Left ventricle myocardium superior (tissue), 1 donor: ENCODE measurements at places on chromosomes 6 and 20.

DNA sequence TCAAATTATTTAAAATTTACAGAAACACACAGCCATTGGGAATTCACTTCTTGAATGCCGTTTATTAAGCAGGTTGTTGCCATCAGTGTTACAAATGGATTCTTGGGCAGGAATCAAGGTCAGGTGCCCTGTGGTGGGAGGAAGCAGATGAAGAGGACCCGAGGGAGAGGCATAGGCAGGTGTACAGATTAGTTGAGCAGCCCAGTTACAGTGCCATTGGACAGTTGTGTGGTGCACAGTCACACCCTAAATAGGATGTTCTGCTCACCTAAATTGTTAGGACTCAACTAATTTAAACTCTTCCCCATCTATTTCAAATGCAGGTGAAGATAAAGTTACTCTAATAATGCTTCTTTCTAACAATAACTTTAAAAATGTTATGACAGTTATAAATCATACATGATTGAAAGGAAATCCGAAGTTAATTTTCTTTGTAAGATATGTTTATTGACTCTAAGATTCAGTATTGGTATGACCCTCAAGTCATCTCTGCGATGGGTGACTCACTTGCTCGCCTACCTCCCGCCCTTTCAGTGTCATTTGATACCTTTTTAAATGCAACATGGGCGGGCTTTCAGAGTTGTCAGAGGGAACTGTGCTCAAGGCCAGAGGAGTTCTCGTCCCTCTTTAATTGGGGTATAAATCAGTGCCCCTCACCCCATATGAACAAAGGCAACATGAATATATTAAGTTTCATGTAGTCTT, 35.1 kb downstream of the DSE start:
- no peak for DNase-seq

GRCh38 chr6:170092826-170093225, 198.1 kb downstream of the DLL1 start:
- DNase-seq, result peak; percentile 14

- DNase-seq, result no peak
These were observed 185.1 kb upstream of the HDDC2 start for GRCh38 chr6:125486881-125487280.

- no peak for DNase-seq
These were observed 228.8 kb downstream of the ADGRG6 start for GRCh38 chr6:142530566-142530965.

DNA sequence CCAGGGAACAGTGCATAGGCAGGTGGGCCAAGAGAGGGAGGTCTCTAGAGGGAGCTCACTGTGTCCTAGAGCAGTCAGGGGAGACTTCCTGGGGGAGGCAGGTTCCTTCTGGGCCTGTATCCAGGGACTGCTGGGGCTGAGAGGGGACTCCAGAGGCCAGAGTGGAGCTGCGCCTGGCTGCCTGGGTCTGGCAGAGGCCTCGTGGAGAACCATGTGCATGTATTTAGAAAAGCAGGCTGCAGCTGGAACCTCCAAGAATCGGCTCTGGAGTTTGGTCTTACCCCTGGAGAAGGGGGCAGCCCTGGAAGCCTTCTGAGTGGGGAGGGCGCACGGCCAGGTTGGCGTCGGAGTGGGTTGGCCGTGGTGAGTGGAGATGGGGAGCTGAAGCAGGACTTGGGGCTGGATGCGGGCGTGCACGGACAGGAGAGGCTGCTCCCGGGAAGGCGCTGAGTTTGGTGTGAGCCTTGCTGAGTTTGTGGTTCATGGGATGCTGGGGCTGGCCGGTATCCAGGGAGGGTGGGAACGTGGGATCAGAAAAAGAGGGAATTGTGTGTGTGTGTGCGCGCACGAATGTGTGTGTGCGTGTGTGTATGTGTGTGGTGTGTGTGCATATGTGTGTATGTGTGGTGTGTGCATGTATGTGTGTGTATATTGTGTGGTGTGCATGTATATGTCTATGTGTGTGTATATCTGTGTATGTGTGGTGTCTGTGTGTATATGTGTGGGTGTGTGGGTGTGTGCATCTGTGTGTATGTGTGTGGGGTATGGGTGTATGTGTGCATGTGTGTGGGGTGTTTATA, 10.8 kb downstream of the VSTM2L start:
- DNase-seq, result no peak

GRCh38 chr6:127918506-127919427, 17.9 kb upstream of the THEMIS start:
- no peak for DNase-seq

DNA sequence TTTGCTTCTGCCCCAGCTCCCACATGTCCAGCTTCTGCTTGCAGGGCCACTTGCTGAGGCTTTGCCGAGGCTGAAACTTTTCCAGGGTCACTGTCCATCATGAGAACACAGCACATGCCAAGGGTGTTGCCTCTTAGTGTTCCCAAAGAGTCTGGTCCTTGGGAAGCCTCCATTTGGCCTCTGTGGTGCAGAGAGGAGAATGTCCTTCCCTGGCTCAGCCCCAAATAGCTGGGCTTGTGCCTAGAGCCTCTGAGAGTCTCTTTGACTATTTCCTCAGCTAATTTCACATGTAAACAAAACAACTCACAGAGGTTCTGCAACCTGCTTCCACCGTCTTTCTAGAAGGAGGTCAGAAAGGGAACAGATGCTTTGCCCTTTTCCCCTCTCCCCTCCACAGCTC, 40.4 kb upstream of the RAB23 start:
- peak; percentile 78 for DNase-seq

- no peak for DNase-seq
These were observed 37.7 kb downstream of the MAP3K4 start for GRCh38 chr6:161029195-161029809.

DNA sequence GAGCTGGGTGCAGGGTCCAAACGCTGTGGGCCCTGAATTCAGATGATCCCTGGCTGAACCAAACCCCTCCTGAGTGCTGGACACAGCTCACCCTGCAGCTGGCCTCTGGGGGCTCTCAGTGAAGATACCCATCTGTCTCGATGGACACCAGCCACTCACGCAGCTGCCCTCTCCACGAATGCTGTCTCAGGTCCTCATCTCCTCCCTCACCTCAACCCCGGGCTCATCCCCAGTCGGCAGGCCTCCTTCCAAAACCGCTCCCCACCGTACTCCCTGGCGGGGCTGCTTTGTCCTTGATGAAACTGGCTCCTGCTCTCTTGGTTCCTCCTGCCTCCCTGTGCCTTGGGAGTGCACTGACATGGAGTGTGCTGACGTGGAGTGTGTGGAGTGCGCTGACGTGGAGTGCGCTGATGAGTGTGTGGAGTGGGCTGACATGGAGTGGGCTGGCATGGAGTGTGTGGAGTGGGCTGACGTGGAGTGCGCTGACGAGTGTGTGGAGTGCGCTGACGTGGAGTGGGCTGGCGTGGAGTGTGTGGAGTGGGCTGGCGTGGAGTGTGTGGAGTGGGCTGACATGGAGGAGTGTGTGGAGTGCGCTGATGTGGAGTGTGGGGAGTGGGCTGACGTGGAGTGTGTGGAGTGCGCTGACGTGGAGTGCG, 4.1 kb upstream of the YTHDF1 start:
- no peak for DNase-seq

DNA sequence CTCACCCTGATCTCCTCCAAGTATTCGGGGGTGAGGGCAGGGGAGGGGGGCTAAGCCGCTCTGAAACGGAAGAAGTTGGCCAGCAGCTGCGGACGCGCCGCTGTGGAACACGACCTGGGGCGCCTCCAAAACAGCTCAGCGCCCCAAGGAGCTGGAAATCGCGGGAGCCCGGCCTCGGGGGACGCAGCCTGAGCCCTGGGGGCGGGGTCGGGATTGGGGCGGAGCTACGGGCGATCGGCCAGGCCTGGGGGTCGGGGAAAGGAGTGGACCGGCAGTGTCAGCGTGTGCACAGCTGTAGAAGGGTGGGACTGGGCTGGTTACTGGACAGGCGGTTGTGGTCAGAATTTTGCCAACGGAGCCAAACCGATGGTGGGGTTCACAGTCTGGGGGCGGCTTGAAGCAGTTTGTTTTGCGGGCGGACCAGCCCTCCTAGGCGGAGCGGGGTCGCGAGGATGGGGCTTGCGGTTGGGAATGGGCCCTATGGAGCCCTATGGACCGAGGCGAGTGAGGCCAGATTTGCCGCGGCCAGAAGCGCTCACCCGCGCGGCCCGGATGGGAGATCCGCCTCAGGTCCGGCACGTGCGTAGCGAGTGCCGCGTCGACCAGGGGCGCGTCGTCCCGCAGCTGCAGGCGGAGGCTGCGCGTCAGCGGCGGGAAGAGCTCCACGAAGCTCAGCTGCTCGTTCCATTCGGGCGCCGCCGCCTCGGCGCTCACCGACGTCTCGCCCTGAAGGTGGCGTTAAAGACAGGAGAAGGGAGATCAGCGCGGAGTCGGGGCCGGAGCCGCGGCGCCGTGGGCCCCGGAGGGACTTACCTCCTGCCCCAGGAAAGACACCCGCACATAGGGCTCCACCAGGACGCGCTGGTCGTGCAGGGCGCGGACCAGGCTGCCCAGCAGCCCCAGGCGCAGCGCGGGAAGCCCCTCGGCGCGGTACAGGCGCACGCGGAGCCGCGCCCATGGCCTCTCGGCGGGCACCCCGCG, 14.3 kb upstream of the SPAG4 start:
- DNase-seq, result peak; percentile 88

DNA sequence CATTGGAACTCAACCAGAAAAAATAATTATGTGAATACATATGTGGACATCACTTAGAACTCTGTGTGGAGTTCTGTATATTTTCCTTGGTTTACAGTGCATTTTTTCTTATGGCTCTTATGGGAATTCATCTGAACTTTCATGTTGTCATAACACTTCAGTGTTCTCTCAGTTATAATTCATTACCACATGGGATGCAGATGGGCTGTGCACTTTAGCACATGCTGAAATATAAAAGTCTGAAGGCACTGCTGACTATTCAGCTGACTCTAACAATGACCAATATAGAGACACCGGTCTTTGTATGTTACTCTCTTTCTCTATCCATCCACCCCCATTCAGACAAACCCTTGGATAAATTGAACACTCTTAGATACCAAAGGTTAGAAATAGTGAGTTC, 29.3 kb downstream of the GRIK2 start:
- DNase-seq, result no peak

DNA sequence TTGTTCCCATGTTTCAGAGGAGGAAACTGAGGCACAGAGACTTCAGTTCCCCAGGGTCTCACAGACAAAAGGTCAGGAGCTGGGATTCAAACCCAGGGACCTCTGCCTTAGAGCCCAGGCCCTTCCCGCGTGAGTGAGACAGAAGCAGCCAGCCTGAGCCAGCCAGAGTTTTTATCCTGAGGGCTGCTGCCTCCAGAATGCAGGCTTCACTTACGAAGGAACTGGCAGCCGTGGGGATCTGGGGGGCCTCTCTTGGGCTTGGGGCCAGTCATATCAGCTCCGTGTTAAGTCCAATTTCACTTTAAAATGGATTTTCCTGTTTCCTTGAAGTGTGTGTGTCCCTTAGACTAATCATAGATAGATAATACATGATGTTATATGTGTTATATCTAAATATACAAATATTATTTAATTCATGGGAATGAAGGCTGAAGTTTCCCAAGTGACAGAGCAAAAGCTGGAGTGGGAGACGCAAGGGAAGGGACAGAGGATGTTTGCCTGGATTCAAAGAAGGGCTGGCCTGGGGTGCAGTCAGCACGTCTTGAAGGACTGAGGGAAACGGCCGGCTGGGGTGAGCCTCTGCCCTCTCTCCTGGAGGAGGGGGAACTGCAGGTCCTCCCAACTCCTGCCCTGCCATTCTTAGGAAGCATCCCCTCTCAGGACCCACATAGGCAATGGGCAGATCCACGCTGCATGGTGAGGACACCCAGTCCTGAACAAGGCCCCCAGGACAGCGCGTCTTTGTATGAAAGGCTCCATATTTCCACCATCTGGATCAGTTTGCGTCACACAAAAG, 320.1 kb downstream of the CDH4 start:
- DNase-seq, result no peak

DNA sequence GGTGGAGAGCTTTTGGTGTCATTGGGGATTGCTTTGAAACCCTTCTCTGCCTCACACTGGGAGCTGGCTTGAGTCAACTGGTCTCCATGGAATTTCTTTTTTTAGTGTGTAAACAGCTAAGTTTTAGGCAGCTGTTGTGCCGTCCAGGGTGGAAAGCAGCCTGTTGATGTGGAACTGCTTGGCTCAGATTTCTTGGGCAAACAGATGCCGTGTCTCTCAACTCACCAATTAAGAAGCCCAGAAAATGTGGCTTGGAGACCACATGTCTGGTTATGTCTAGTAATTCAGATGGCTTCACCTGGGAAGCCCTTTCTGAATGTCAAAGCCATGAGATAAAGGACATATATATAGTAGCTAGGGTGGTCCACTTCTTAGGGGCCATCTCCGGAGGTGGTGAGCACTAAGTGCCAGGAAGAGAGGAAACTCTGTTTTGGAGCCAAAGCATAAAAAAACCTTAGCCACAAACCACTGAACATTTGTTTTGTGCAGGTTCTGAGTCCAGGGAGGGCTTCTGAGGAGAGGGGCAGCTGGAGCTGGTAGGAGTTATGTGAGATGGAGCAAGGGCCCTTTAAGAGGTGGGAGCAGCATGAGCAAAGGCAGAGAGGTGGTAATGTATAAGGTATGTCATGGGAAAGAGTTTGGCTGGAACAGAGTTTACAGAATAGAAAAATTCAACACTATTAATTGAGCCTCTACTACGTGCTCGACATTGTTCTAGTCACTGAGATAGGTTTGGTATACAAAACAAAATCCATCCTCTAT, 31.2 kb downstream of the SRSF3 start:
- no peak for DNase-seq

DNA sequence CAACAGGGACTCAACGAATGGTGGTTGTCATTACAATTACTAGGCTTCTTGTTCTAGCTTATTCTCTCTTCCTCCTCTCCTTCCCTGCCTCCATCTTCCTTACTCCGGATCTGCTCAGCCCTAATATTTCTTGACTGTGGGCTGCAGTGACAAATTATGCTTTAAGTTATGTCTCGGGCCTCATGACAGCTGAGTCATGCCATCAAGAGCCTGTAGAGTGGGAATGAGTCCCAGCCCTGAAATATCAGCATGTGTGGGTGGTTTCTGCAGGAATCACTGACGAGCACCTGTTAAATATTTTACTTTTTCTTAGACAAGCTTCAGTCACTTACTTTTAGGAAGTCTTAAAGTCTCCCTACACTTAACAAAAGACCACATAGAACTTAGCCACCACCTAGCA, 83.1 kb upstream of the CBLN4 start:
- DNase-seq, result no peak
